MV-4-11 (cell line): ENCODE measurements at places on chromosomes 1 and 21.

GRCh38 chr21:35048706-35049617 is at the start of gene RUNX1:
Gene RUNX1 (minus strand): TSS chr21:35049302.
- peak; percentile 100 for DNase-seq

- no peak for DNase-seq
Measured at GRCh38 chr1:110370827-110371226, 20.0 kb downstream of the SLC16A4 start.

- DNase-seq: no peak
Measured at GRCh38 chr1:205599669-205600042, 32.2 kb downstream of the ELK4 start.

GRCh38 chr1:38612951-38613350 is 246.6 kb downstream of the RRAGC start:
- DNase-seq: no peak

DNA sequence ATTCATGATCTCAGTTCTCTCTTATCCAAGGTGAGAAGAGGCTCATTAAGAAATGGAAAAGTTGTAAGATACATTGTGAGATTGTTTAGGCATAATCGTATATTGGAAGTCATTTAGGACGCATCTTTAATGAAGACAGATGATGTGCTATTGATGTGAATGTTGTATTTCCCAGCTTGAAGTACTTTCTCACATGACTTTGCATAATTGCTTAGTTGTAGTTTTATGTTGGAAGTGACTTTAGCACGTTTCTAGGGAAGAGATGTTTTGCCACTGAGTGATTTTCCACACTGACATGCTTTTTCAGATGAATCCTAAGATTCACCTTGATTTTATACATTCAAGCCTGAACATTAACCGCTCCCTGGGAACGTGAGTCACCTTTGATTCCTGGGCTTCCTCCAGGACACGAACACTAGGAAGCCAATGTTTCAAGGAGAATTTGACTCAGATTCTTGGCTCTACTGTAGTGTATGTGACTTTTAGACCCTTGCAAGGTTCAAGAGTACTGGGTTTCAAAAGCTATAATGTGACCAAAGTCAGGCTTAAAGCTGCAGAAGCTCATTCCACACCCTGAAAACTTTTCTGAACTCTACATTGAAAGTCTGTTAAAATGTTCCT is 27.9 kb downstream of the ANGEL2 start:
- DNase-seq: no peak

DNA sequence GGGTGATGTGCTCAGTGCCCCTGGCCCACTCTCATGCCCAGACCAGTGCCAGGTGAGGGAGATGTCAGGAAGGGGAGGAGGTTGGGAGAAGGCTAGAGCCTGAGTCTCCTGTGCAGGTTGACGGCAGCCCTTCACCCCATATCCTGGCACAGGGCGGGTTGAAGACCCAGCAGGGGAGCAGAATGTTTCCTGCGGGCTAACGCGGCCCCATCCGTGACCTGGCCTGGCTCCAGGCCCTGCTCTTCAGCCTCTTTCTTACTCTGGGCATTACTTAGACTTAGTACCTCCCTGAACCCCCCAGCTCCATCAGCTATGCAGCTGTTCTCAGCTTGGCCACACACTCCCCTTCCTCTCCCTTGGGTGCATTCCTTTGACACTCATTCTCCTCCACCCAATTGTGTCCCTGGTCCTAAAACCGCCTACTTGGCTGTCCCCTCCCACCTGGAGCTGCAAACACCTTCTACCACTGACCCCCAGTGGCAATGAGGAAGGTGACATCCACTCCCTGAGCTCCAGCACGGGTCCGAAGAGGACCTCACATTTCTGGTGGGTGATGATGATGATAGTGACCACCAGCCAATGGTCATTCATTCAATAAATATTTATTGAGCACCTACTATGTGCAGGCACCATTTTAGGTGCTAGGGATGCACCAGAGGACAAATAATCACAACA is 179.0 kb downstream of the PTPRU start:
- no peak for DNase-seq

DNA sequence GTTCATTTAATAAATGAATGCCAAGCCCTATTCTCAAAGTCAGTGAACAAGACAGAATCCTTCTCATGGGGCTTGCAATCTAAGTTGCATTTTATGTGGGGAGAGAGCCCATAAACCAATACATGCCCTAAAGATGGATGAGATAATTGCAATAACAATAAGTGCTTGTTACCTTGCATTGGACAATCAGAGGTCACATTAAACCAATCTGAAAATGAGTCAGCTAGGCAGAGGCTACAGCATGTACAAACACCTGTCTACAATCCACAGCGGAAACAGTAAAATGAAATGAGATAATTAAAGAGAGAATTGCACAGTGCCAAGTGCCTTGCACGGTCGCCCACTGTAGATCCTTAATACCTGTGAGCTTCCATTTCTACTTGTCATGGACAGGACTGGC is 7.4 kb upstream of the IGFN1 start:
- no peak for DNase-seq

DNA sequence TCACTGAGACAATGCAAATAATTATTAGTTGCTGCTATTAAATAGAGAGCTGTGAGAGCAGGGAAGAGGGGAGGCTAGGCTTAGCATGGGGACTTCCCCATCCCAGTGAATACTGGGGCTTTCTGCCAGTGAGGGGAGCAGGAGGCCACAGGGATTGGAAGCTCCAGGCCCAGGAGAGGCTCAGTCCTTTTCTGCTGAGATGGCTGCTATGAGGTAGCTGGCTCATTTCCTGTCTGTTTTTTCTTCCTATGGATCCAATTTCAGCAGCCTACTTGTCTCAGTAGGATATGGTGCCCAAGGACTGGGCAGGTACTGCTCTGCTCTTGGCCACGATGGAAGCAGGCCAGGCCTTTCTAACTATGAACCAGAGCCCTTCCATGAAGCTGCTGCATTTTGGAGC is 10.0 kb downstream of the STMN1 start:
- DNase-seq: no peak

- DNase-seq: no peak
Measured at GRCh38 chr1:44021156-44021555, 10.1 kb downstream of the SLC6A9 start.

DNA sequence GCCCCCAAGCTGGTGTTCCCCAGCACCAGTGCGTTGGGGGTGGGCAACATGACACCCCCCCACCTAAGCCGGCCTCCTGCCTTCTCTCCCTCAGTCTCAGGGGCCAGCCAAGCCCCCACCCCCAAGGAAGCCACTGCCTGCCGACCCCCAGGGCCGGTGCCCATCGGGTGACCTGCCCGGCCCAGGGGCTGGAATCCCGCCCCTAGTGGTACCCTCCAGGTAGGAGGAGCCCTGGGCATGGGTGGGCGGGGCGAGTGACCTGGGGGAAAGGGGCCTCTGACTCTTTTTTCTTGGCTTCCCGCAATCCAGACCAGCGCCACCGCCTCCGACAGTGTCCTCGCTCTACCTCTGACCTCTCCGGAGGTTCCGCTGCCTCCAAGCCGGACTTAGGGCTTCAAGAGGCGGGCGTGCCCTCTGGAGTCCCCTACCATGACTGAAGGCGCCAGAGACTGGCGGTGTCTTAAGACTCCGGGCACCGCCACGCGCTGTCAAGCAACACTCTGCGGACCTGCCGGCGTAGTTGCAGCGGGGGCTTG is 1.3 kb upstream of the EFNA4 start:
- DNase-seq: no peak

GRCh38 chr1:184757406-184757805 is 2.7 kb upstream of the EDEM3 start:
- DNase-seq: no peak

DNA sequence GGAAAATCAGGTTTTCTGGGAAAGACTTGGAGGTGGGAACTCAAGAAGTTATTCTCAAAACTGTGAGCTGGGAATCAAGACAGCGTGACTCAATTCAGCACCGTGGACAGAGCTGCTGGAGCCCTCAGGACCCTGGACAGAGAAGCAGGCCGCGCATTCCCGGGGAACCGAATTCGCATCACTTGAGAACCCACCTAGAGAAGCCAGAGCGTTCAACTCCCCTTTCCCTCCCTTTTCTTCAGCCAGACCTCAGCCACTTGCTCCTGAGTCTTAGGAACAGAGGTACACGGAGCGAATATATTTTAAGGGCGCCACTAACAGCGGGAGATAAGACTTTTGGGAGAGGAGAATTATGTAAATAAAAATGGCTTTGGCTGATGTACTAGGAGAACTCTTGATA is 2.0 kb upstream of the LIN28A start:
- peak; percentile 51 for DNase-seq

- DNase-seq: no peak
Measured at GRCh38 chr1:172723251-172723650, 64.3 kb downstream of the FASLG start.

- DNase-seq: no peak
Measured at GRCh38 chr1:19771350-19771749, 28.4 kb downstream of the TMCO4 start.
